ENCODE measurements at places on chromosomes 11 and 22.

- H3K36me3 ChIP-seq, result no peaks in the 10 kb centered on the region
- H3K4me1 ChIP-seq, result peaks cover 7% of the 10 kb centered on the region
- no peak for DNase-seq
- peak overlapping the region; percentile 66 for H3K27ac ChIP-seq
These were observed 480 bp downstream of the PLEKHA7 start for GRCh38 chr11:17013548-17014320.

DNA sequence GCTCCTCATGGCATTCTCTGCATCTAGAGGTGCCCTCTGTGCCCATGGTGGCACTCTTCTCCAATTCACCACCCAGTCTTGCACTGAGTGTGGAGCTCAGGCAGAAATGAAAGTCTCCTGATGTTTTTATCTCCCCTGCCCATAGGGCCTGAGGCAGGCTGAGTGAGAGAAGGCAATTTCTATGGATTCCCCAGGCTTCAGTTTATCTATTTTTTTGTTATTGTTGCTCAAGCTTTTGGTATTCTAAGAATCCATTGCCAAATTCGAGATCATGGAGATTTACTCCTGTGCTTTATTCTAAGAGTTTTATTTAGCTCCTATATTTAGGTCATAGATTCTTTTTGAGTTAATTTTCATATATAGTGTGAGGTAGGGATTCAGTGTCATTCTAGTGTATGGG, 40.7 kb downstream of the TSPAN18 start:
- H3K27me3 ChIP-seq, result no peaks in the 10 kb centered on the region
- H3K36me3 ChIP-seq, result peaks cover 6% of the 10 kb centered on the region
- DNase-seq, result peak; percentile 32
- H3K27ac ChIP-seq, result peak overlapping the region; percentile 90

GRCh38 chr11:47433157-47433556, 6.9 kb upstream of the PSMC3 start:
- no peak overlapping the region for H3K27ac ChIP-seq
- H3K4me3 ChIP-seq, result no peak overlapping the region
- peaks cover 9% of the 10 kb centered on the region for H3K4me1 ChIP-seq
- H3K27me3 ChIP-seq, result no peaks in the 10 kb centered on the region
- no peak for DNase-seq

DNA sequence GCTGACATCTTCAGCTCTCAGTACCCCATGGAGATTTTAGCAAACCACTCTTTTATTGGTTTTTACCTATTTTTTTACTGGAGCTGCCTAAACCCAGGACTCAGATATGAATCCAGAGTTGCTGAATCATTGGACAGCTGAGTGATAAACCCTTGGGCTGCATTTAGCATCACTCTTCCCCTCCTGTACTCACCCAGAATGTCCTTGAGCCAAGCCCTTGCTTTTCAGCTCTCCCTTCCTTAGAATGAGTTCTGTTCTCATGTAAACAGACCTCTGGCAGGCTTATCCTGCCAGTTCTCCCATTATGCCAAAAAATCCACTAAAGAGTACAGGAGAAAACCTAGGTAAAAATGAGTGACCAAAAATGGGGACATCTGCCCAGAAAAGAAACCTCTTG, 200.1 kb upstream of the POU2AF2 start:
- H3K27ac ChIP-seq, result no peak overlapping the region
- no peaks in the 10 kb centered on the region for H3K36me3 ChIP-seq
- H3K4me1 ChIP-seq, result no peaks in the 10 kb centered on the region
- no peaks in the 10 kb centered on the region for H3K27me3 ChIP-seq

DNA sequence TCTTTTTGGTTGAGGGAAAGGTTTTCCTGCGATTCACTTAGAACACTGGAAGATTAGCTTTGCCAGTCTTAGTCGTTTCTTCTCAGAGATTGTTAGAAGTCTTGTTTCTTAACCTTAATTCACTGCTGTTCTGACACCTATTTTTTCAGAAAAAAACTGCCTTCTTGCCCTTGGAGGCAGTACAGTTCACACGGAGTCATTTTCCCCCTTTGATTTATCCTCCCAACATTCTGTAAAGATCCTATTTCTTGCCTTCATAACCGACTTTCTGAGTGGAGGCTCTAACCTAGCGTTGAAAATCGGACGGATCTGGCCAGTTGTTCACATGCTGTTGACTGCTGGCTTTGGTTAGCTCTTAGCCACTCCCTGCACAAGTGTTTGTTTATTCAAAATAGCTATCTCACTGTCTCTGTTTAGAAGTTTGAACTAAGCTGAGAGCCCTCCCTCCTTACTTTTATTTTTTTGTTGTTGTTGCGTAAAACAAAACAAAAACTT, 737 bp downstream of the BCL2L13 start:
- H3K27ac ChIP-seq, result peak overlapping the region; percentile 100
- DNase-seq, result no peak
- peaks cover 20% of the 10 kb centered on the region for H3K4me1 ChIP-seq

DNA sequence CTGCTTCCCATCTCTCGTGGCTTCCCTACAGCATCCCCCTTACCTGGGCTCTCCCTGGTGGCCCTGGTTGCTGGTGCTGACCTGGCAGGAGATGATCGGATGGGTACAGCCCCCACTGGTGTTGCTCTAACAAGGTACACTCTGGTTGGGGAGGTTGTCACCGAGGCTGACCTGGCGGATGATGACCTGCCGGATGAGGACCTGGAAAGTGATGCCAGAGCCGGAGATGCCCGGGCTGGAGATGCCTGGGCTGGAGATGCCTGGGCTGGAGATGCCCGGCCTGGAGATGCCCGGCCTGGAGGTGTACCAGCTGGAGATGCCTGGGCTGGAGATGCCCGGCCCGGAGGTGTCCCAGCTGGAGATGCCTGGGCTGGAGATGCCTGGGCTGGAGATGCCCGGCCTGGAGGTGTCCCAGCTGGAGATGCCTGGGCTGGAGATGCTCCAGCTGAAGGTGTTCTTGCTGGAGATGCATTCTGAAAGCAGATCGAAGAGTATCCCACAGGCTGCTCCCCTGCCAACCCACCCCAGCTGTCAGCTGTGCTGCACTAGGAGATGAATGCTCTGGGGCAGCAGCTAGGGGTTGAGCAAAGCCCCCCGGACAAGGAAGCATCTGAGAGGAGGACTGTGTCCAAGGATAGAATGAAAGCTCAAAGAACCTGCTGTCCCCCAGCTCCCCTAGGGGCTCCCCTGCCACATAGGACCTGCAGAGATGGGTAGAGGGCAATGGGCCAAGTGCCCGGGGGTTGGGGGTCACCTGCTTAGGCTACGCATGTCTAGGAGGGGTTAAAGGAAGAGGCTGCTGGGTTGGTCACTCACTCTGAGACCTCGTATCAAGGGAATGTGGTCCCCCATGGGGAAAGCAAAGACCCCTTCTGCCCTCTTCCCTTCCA, 10.6 kb downstream of the TMPRSS13 start:
- no peak overlapping the region for H3K4me3 ChIP-seq
- no peaks in the 10 kb centered on the region for H3K27me3 ChIP-seq
- H3K36me3 ChIP-seq, result no peaks in the 10 kb centered on the region
- no peak overlapping the region for H3K27ac ChIP-seq

DNA sequence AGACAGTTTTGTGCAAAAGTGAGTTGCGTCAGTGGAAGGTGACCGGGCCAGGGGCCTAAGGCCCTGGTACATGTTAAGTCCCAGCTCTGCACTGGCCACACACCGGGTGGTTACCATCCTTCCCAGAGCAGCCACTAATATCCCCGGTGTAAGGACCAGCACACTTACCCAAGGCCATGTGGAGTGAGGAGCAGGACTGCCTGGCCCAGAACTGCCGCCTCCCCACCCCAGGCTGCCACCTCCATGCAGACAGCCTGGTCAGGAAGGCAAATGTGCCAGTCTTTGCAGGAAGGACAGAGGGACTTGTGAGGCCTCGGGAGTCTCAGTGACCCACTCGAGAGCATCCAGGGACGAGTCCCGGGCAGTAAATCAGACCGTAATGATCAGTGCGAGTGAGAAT, 102.9 kb downstream of the MORC2 start:
- no peaks in the 10 kb centered on the region for H3K27me3 ChIP-seq
- DNase-seq, result no peak
- H3K27ac ChIP-seq, result no peak overlapping the region

DNA sequence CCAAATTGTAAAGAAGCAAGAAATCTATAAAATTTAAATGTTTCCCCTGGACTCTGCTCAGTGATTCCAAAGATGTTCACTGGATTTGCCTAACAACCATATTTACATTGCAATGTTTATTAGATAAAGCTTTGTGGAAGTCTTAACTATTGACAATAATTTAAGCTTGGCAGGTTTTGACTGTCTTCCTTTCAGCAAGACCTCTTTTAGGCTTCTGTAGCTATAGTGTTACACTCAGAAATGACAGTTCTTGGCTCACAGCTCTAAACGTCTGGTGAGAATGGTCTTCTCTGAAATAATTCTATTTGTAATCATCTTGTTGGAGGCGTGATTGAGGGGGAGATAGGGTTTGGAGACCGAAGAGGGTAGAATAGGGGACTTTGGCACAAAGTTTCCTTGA, 44.8 kb upstream of the CRTAM start:
- no peak overlapping the region for H3K4me3 ChIP-seq
- no peak for DNase-seq
- H3K4me1 ChIP-seq, result no peaks in the 10 kb centered on the region
- no peak overlapping the region for H3K27ac ChIP-seq

GRCh38 chr11:111978028-111978771, 41.1 kb downstream of the DIXDC1 start:
- peak overlapping the region; percentile 63 for H3K4me3 ChIP-seq
- peaks cover 20% of the 10 kb centered on the region for H3K36me3 ChIP-seq
- no peaks in the 10 kb centered on the region for H3K4me1 ChIP-seq
- no peaks in the 10 kb centered on the region for H3K27me3 ChIP-seq

DNA sequence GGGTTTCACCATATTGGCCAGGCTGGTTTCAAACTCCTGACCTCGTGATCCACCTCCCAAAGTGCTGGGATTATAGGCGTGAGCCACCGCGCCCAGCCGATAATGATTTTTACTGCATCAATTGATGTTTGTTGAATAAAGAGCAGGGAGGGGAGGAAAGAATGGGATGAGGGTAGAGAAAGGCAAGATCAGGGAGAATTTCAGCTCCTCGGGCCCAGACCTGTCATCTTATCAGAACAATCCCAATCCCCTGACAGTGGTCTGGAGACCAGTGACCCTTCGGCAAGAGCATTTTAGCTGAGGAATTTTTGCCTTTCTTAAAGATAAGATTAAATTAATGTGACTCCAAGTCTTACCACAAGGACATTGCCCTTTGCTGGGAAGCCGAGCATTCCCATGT, 15.0 kb upstream of the ANO1 start:
- H3K36me3 ChIP-seq, result no peaks in the 10 kb centered on the region
- H3K27me3 ChIP-seq, result no peaks in the 10 kb centered on the region
- no peaks in the 10 kb centered on the region for H3K4me1 ChIP-seq
- DNase-seq, result peak; percentile 9
- no peak overlapping the region for H3K27ac ChIP-seq

- no peaks in the 10 kb centered on the region for H3K36me3 ChIP-seq
- H3K27me3 ChIP-seq, result no peaks in the 10 kb centered on the region
- peak overlapping the region; percentile 54 for H3K27ac ChIP-seq
These were observed 82.7 kb upstream of the EED start for GRCh38 chr11:86161837-86162236.

Data from right atrium auricular region (tissue), 2 donors.